Cardiac septum (tissue), 1 donor: ENCODE measurements at places on chromosomes 13 and 19. TPM values are rescaled to one million over a fixed set of nuclear protein-coding genes. Genes with fewer than 3 reads are reported as not detected.

- no peak for DNase-seq
Observed at GRCh38 chr13:98613591-98613990, 36.7 kb upstream of the STK24 start.

DNA sequence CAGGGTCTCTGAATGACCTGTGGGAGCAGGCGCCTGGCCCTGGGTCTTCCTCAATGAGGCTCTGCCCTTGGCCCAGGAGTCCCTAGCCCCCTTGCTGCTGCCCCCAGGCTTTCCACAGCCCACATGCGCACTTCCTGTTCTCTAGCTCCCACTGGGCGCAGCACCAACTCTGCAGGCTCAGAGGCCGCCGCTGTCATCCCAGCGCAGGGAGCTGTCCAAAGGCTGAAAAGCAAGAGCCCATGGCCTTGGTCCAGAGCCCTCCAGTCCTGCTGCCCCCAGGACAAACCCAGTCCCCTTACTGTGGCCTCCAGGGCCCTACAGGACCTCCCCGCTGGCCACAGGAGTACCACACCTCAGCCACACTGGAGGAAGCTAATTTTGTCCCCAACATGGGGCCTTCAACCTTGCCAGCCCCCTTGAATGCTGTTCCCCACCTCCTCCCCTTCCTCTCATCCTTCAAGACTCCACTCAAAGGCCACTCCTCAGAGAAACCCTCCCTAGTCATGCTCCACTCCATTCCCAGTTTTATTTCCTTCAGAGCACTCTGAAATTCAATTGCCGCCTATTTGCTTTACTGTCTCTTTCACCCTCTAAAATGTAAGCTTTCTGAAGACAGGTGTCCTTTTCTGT is 8.0 kb upstream of the POU2F2 start:
- no peak for DNase-seq

GRCh38 chr13:85985797-85986196 is 186.6 kb upstream of the SLITRK6 start:
- no peak for DNase-seq

DNA sequence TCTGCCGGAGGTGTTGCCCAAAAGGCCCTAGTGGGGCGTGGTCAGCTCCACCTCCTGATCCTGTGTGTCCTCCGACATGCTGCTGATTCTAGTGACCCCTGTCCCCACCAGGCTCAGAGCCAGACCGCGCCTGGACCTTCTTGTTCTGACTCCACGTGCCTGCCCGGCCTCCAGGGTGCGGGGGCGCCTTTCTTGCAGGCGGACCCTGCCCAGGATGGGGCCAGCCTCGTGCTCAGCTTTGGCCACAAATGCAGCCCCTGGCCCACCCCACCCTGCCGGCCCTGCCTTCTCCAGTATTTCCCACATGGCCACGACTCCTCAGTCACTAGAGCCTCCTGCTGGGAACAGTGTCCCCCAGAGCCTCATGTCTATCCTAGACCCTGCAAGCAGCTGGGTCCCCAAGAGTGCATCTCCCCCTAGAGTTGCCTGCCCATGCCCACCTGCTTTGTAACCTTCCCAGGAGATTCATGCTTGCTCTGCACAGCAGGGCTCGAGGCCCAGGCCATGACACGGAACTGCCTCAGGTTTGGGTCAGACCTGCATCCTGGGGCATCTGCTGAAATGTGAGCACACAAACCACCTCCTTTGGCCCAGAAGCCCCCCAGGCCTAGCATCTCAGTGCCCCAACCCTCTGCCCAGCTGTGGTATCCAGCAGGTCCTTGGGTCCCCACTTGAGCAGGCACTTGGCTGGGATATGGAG is 27.0 kb downstream of the TMEM161A start:
- DNase-seq = no peak

TMIGD2 gene
- not detected for total RNA-seq

PRODH2 gene
- total RNA-seq = not detected
